ENCODE measurements at places on chromosomes 4 and X.

GRCh38 chr4:80097400-80098177, 24.6 kb upstream of the ANTXR2 start:
- peak; percentile 60 for DNase-seq

GRCh38 chrX:15675490-15675921, 10.9 kb upstream of the CLTRN start:
- peak; percentile 75 for DNase-seq

DNA sequence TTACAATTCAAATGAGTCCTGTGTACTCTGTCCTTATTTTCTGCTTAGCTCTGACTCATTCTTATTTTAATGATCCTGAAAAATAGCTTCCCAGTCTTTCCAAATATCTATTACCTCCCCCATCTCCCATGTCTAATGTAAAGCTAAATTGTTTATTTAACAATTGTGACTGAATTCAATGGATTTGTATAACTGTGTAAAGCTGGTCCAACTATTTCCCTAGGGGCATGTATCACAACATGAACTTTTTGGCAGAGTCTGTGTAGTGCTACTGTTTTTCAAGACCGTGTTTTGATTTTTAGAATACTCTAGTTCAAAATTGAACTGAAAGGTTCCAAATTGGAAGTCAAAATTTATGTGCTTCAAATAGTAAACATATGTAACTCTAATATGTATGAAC, 67.8 kb downstream of the SPCS3 start:
- DNase-seq = no peak

DNA sequence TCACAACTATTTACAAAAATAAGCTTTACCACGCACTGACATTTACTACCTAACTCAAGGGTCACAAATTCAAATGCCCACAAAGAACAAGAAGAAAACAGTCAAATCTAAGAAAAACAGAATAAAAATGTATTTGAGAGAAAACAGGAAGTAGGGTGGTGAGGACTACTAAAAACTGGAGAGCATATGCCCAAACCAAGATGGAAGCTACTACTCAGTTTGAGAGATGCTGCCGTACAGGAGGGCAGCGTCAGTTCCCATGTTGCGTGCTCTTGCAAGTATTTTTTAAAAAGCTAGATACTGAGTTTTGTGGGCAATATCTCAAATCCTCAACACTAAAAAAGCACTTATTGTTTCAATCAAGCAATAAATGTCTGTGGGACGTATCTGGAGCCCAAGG, 16.2 kb downstream of the HNRNPD start:
- no peak for DNase-seq

- no peak for DNase-seq
These were observed at the start of gene RNF212 for GRCh38 chr4:1113311-1114009. RNF212 (minus strand) TSS chr4:1113564; CDS start chr4:1113464, 100 bp downstream.

DNA sequence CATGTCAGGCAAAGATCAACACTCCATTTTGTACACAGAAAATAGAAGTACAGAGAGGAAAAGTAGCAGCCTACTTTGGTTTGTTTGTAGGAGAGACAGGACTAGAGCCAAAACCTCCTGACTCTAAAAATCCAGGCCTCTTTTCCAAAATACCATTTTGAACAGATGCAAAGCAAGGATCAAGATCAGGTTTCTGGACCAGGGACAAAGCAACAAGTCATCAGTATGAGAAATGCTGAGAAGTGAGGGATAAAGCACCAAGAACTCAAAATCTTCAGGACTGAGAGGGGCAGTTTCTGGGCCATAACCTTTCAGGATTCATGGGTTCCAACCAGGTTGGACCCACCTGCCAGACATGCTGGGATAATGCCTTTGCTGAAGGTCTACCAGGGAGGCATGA, 36.6 kb upstream of the MBTPS2 start:
- DNase-seq = no peak

GRCh38 chrX:20378233-20378920, 111.7 kb upstream of the RPS6KA3 start:
- no peak for DNase-seq

GRCh38 chr4:71338846-71339593, at the start of gene SLC4A4:
SLC4A4 (plus strand) TSS chr4:71339020.
- DNase-seq = no peak

DNA sequence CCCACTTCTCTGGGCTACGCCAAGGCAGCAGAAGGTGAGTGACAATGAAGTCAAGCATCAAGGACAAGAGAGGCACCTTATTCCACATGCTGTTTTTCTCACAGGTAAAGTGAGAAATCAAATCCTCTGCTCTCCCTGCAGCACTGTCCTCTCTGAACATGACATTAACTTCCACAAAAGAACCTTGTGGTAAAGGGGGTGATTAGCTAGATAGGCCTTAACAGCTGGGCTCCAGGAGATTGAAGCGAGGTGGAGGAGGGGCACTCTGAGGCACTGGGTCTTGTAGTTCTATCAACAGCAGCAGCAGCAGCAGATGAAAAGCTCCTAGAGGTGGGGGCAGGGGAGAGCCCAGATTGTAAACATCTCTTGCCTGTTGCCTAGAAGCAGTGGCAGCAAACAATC, 96.8 kb upstream of the CXXC4 start:
- peak; percentile 35 for DNase-seq

DNA sequence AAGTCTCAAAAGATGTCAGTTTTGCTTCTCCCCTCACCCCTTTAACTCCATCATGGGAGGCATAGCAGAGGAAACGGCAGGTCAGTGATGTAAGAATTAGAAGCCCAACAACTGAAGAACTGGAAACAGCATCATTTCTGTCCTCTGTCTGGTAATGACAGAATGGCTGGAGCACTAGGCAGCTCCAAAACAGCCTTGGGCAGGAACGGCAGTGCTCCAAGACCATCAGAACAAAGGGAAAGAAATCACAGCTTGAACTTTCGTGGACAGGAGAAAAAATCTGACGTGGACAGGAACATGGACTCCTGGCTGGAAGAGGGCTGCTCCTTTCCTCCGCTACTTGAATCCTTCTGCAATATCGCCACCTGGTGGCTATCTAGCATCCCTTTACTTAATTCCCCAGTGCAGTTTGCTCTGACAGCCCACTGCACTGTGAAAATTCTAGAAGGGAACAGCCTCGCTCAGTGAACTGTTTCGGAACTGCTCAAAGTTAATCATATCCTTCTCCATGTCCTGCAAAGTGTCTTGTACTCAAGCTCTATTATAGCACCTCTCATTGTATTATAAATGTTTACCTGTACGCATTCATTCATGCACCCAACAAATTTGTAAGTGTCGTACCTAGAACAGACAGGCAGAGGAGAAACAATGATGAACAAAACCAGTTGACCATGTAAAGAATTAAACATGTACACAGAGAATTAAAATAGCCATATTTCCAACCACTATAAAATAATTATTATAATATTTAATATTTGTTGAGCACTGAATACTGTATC, 20.4 kb downstream of the SLC25A53 start:
- peak; percentile 71 for DNase-seq

- DNase-seq = no peak
These were observed 74.2 kb upstream of the HPGD start for GRCh38 chr4:174596513-174596912.

GRCh38 chr4:80029364-80029763, 43.7 kb downstream of the ANTXR2 start:
- DNase-seq = no peak

DNA sequence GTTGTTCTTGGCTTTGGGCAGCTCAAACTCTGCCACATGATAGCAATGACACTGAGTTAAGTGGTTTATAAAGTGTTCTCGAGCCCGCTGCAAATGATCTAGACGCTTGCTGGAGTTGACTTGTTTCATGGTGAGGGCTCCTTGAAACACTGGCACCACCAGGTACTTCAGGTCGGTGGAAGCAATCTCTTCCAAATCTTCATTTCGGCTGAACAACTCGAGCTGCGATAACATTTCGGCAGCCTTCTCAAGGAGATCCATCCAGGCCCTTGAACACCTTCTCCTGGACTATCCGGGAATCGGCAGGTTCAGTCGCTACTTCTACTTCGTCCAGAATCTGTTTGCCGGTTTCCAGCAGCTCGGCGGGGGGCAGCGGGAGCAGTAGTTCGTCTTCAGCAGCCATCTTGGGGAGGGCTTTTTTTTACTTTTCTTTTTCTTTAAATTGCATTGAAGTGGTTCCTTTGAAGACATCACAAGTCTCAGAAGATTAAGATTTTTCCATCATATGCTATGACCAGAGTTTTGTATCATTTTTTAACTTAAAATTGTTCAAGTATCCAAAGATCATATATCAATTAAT, 28.0 kb downstream of the HNRNPDL start:
- no peak for DNase-seq

GRCh38 chr4:88130544-88131305, 27.7 kb downstream of the ABCG2 start:
- DNase-seq = no peak

DNA sequence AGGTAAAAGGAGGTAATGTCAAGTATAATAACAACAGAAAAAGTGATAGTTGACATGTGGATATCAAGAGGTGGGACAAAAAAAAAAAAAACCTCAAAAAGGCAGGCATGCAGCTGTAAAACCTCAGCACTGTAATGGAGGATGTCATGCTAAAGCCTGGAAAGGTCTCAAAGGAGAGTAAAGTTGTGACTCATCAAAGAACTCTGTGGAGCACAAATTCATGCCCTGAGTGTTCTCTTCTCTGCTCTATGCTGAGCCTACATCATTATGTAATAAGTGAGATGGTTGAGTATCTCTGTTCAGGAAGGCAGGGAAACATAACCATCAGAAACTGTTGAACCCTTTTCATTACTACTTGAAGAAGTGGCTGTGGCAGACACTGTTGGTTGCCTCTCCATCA, 597.8 kb downstream of the BCOR start:
- DNase-seq = no peak

GRCh38 chr4:21815651-21816377, 132.8 kb downstream of the KCNIP4 start:
- no peak for DNase-seq

GRCh38 chrX:19736389-19736788, 151.0 kb downstream of the SH3KBP1 start:
- DNase-seq = no peak

DNA sequence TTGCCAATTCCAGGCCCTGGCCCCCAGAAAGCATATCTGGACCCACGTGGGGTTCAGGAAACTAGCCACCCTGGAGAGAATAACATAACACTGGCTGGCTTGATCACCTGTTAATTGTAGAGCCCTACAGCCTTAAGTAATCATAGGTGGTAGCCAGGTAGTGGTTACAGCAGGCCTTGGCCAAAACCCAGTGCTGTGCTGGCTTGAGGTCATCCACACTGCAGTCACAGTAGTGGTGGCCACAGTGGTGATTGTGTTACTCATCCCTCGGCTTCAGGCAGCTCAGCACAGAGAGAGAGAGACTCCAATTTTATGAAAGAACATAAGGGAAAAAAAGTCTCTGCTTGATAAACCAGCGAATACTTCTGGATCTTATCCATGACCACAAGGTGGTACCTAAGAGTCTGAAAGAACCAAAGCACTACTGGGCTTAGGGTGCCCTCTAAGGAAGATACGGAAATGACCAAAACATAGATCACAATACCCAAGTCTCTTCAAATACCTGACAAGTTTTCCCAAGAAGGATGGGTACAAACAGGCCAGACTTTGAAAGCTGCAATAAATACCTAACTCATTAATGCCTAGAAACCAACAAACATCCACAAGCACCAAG, 46.6 kb upstream of the CDX4 start:
- no peak for DNase-seq

DNA sequence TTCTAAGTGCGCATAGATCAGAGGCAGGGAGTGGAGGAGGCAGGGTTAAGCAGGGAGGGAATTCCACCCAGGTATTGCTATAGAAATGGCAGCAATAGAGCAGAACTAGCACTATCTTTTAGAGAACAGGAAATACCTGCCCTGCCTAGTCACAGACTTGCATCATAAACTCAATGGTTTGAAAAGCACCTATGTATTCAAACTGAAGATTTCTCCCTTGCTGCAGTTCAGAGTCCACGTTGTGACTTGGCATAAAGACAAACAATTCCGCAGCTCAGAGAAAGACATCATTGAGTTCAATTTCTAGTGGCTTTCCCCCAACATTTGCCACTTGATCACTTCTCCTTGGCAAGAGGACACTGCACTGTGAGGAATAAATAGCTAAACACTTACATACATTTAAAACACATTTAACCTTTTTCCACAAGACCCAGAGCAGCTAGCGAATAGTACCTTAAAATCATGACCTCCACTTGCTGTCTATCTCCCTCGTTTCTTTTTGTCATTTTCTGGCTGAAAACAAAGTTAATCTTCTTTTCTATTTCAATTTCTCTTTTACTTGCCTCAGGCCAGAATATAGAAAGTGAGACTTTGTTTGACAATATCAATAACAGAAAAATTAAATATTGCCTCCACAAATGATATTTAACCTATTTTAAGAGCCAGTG, 42.4 kb downstream of the SLC7A11 start:
- DNase-seq = no peak

- DNase-seq = no peak
These were observed 76.6 kb downstream of the FREM3 start for GRCh38 chr4:143623896-143624295.

GRCh38 chrX:23497919-23498318, 163.3 kb downstream of the PTCHD1 start:
- no peak for DNase-seq

GRCh38 chrX:121562616-121563015, 515.2 kb downstream of the GLUD2 start:
- DNase-seq = no peak

- no peak for DNase-seq
These were observed 54.2 kb downstream of the PLAC1 start for GRCh38 chrX:134603806-134604700.

DNA sequence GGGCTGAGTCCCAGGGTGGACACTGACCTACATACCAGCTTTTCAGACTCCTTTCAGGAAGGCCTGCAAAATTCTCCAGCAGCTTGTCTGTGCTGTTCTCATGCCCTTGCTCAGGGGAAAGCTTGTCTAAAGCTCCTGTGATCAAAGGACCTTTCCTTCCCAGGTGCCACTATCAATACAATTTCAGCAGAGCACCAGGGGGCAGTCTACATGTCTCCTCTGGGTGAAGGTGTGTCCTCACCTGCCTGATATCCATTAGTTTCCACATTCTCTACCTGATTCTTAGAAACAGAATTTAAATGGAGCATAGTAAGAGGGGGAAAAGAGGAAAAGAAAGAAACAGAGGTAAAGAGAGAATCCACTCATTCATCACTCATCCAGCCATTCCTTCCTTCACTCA, 114.2 kb downstream of the PPARGC1A start:
- DNase-seq = no peak

- DNase-seq = no peak
These were observed 292.3 kb upstream of the FSTL5 start for GRCh38 chr4:162456106-162456505.

- DNase-seq = no peak
These were observed 49.5 kb downstream of the STX18 start for GRCh38 chr4:4492161-4492847.

DNA sequence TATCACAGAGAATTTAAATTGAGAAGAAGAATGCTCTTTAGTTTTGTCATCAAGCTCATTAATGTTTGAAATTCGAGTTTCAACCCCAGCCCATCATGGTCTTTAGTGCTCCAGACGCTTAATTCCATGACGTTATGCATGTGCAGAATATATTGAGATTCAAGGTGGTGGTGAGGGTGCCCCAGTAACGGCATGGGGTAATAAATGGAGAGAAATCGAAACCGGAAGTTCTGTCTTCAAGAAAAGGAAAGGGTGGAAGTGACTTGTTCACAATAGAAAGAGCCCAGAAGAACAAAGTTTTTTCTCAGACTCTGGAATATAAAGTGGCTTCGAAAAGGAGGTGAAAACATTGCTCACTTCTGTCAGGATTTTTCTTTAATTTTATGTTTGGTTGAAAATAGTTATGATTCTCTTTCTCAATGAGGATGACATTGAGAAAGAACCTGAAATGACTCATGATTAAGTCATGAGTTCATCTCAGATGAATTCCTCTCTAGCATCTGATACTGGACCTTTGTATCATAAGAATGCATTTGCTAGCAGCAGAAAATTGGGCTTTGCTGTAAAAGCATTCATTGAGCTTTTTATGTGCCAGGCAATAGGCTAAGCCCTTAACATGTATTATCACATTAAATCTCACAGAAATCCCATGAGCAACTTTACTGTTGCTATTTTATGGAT, 779 bp upstream of the DDX60L start:
- no peak for DNase-seq

Measured in BE2C (cell line).